ENCODE measurements at places on chromosomes 2 and 18.

DNA sequence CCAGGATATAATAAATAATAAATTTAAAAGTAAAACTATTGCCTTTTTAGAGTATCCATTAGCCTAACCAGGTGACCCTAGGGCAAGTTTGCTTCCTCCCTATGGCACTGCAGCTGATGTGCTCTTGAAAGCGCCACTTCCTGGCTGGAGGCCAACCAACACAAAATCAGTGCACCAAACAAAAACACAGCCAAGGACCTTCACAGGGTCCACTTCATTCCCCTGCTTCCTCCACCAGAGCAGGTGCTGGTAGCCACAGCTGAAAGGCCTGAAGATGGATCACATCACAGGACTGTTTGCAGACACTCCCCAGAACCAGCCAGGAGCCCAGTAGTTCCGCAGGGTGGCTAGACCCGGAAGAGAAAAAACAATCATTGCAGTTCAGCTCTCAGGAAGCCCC, 108.8 kb downstream of the TWIST2 start:
- DNase-seq, result no peak

DNA sequence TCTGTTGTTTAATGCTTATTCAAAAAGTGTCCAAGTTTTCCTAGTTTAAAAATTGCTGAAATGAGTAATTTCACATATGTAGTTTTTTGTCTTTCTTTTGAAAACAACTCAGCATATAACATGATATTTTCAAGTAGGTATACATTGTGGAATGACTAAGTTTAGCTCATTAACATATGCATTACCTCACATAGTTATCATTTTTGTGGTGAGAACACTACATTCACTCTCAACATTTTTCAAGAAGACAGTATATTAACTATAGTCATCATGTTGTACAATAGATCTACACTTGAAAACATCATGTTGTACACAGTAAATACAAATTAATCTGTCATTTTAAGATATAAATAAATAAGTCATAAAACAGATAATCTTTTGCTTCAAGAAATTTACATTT, 340.0 kb downstream of the CCDC85A start:
- no peak for DNase-seq

- no peak for DNase-seq
These were observed 487.6 kb downstream of the TMEM182 start for GRCh38 chr2:103249462-103249861.

- no peak for DNase-seq
These were observed 567.5 kb downstream of the SLC4A3 start for GRCh38 chr2:220194630-220195584.

GRCh38 chr2:100786297-100786658, 33.7 kb upstream of the NPAS2 start:
- peak; percentile 49 for DNase-seq

Data from AG04450 (cell line).